ENCODE measurements at places on chromosomes 11 and 22.

DNA sequence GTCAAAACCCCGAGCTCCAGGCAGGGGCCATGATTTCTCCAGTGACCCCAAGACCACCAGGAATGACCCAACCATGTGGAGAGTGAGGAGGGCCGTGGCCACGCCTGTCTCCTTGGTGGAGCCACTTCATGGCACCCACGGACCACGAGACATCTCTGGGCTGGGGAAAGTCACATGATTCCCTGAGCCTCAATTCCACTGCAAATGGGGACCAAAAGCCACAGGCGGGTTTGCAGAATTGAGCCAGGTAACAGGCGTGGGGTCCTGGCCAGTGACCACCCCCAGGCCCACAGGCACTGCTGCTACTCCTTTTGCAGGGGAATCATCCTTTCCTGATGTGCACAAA, 178.9 kb downstream of the CTTN start:
- no peak for DNase-seq

DNA sequence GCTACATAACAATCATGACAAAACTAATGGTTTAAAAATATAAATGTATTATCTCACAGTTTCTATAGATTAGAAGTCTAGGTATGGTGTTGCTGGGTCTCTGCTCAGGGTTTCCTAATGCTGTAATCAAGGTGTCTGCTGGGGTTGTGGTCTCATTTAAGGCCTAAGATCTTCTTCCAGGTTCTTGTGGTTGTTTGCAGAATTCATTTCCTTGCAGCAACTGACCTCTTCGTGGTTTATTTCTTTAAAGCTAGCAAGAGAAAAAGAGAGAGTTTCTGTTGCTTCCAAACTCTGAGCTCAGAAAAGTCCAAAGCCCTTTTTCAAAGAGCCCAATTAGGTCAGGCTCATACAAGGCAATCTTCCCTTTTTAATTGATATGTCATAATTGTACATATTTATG, 452.7 kb upstream of the CCDC179 start:
- DNase-seq = no peak

GRCh38 chr11:59281177-59281576, 68.5 kb upstream of the MPEG1 start:
- DNase-seq = no peak

- no peak for DNase-seq
Measured at GRCh38 chr11:35144806-35145205, 5.8 kb downstream of the CD44 start.

DNA sequence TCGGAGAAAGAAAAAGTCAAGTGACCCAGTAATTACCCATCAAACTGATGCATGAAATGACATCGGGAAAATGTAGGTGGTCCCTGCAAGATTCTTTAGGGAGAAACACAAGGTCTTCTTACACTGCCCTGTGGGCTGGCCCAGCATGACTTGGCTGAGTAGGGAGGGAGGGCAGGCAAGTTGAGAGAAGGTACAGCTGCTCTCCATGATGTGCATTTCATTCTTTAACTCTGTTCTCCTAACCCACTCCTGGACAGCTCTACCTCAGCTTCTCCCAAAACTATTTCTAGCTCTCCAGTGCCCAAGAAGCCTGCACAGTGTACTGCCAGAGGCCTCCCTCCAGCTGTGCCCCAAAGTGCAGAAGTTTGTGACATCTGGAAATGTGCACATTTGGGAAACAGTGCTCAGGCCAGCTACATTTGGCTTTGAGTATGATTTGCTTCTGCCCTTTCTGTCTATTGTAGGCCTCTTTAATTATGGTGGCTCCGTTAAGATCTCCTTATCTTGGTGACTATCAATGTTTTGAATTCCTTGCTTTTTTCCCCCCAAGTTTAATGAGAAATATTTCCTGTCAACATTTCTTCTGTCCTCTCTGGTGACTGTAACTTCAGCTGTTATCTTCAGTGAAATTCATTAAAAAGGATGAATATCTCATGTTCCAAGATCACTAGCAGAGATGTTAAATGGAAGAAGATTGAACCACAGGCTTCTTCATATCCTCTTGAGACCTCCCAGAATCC, 26.7 kb upstream of the PRSS23 start:
- DNase-seq = no peak

GRCh38 chr11:132251061-132251460, 880.6 kb downstream of the NTM start:
- no peak for DNase-seq
